ENCODE measurements at places on chromosomes 1 and 21.

DNA sequence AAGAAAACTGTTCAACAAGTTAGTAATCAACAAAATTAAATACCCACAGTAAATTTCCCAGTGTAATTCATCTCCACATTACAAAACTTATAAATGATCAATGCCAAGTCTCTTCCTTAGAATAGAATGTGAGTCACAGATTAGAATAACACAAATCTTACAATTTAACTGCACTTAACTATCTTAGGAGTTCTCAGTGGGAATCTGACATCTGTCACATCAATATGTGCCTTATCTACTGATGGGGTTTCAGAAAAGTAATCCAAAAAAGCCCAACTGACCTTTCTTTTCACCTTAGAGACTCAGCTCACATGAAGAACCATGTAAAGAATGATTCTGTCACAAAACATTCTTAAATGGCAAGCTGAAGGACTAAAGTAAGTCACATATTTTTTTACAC is 141.4 kb downstream of the RERE start:
- DNase-seq: no peak

DNA sequence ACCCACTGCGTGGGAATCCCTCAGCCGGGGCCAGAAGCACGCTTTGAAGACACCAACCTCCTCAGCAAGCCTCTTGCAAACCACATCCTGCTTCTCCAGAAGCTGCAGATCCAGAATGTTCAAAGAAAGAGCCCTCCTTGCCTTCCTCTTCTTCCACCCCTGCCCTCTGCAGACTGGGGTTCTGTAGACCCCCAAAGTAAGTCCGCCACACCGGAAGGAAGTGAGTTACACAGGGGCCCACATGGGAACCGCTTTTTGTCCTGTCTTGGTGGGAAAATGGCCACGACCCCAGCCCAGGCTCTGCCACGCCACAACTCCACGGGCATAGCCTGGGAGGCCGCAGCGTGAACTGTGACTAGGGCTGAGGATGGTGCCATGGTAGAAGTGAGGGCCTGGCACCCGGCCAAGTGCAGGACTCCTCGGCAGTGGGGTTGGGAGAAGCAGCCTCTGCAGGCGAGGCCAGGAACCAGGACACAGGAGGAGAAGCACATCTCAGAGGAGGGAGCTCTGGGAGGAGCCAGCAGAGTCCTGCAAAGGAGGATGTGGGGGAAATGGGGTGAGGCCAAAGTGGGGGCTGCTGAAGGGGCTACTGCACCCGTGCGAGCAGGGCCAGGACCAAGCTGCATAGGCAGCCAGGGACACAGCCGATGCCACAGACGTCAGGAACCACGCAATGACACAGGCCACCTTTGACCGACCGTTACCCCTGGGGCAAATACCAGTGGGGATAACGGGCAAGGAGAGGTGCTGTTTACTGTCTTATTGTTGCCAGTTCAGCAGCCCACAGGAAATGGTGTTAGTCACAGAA is 30.9 kb downstream of the PDE9A start:
- peak; percentile 14 for DNase-seq

GRCh38 chr21:37060296-37060695 is 12.6 kb downstream of the PIGP start:
- DNase-seq: no peak

DNA sequence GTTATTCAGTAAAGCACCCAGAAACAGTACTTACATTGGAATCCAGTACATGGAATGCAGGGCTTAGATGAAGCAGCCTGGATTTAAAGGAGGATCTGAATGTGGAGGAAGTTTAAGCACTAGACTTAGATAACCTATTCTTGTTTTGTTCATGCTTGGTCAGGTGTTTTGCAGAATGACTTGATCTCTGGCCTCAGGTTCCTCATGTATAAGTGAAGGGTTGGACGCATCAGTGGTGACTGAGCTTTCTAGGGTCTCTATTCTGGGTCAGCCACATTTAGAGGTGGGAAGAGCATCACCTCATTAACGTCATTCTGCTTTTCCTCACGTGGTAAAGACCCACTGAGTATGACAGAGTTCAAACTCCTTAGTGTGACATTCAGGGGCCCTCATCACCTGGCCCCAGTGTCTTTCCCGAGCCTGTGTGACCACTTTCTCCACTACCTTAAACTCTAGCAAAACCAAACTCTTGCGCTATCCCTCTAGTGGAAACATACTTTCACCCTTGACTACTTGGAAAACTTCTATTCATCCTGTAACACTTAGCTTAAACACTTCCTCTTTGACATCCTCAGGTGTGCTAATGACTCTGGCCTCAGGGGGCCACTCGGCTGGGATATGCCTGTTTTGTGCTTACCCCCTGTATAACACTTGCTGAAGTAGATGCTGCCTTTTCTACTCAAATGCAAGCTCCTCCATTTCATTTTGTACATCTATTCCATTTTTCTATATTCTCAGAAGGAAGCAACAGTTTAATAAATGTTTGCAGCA is 871 bp upstream of the ERICH3 start:
- DNase-seq: no peak

DNA sequence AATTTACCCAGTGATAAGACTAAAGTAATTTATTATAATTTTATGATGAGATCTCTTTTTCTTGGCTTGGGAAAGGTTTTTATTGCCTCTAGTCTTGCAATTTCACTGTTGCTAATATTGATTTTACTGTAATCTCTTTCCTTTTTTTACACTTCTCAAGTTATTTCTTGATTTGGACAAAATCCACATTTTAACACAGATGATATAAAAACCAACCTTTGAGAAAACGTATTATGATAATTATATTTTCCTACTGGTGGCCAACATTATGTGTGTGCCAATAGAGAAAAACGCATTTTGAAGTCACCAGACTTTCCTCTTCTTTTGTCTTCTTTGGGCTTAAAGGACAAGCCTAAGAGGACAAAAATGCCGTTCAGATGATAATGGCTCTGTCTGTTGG is 314.9 kb downstream of the PRDM2 start:
- DNase-seq: no peak

DNA sequence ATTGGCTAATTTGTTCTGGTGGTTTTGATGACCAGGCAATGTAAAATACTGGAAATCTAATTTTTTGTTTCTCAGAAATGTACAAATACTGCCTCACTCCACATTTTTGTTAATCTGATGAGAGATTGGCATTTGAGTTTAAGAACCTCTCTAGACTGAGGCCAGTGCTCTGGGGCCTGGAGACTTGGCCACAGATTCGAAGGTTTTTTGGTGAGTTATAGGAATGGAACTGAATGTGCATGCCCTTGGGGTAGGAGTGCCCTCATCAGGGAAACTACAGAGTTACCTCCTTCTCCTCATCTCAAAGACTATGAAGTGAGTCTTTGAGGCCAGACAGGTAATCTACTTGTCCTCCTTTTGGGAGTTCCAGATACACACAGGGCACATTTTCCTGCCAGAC is 347.9 kb downstream of the LTN1 start:
- no peak for DNase-seq

- no peak for DNase-seq
These were observed 41.0 kb upstream of the USP25 start for GRCh38 chr21:15688809-15689208.
